ENCODE measurements at places on chromosomes 2 and 18.

- no peak for DNase-seq
Observed at GRCh38 chr2:152696476-152696875, 20.8 kb downstream of the PRPF40A start.

GRCh38 chr2:54587171-54588016 is 131.3 kb downstream of the SPTBN1 start:
- DNase-seq = no peak

- DNase-seq = peak; percentile 32
Observed at GRCh38 chr2:112138159-112139032, at the start of gene FBLN7. TSS of gene FBLN7 (plus strand) at chr2:112138385. CDS start at chr2:112138656, 271 bp downstream.

GRCh38 chr18:62329691-62330454 is 4.8 kb downstream of the TNFRSF11A start:
- peak; percentile 20 for DNase-seq

- peak; percentile 51 for DNase-seq
Observed at GRCh38 chr18:58135701-58136331, 91.8 kb downstream of the NEDD4L start.

- no peak for DNase-seq
Observed at GRCh38 chr2:32291746-32292145, 14.0 kb downstream of the YIPF4 start.

- no peak for DNase-seq
Observed at GRCh38 chr2:647003-647560, 30.1 kb downstream of the TMEM18 start.

- no peak for DNase-seq
Observed at GRCh38 chr2:176149481-176149938, 1.8 kb upstream of the HOXD4 start.

Measured in SHP77 (cell line).